Fibroblast of gingiva (primary cell): ENCODE measurements at places on chromosomes 11 and 22.

DNA sequence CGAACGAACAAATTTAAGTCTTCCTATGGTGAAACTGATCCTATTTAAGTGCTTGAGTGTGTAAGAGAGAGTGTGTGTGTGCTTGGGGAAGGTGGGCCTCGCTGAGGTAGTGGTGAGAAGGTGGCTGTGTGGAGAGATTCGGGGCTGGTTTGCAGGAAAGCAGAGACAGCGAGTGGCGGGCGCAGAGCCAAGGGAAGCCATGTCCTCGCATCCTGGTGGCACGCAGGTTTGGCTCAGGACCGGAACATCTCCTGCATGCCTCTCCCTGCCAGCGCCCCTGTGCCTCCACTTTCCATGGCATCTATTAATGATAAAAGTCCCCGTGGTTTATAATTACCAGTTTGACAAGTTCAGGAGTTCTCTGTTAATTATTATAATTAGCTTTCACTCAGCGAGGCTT is 383.1 kb upstream of the CADM1 start:
- DNase-seq, result no peak

GRCh38 chr22:29744902-29745301 is 21.9 kb downstream of the ZMAT5 start:
- peak; percentile 81 for DNase-seq

DNA sequence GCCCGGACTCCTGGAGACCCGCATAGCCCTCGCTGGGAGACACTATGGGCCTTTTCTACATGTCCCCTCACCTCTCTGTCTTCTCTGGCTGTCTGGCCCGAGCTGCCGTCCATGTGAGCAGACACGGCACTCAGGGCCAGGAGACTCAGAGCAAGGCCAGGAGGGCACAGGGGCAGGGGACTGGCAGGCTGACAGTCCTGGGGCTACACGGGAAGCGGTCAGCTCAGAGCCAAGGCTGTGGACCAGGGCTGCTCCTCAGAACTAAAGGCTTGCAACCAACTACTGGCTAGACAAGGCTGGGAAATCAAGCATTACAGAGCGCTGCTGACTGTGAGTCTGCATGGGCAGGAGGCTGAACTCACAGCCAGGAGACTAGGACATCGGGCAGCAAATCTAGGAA is 56.1 kb upstream of the CDON start:
- no peak for DNase-seq

DNA sequence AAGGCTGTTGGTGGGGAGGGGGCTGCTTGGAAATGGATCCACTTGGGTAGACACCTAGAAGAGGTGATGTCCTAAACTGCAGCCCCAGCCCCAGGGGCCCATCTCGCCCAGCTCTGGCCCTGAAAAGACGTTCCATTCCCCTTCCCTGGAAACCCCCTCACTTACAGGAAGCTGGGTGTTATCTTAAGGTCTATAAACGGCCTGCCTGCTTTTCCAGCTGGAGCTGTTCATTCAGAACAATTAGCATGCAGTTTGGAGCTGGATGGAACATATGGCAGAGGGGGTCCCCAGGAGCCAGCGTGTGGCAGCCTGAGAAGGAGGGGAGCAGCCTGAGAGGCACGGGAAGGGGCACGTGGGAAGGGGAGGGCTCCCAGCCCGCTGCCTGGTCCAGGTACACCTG is 139.6 kb downstream of the PKNOX2 start:
- DNase-seq, result no peak

DNA sequence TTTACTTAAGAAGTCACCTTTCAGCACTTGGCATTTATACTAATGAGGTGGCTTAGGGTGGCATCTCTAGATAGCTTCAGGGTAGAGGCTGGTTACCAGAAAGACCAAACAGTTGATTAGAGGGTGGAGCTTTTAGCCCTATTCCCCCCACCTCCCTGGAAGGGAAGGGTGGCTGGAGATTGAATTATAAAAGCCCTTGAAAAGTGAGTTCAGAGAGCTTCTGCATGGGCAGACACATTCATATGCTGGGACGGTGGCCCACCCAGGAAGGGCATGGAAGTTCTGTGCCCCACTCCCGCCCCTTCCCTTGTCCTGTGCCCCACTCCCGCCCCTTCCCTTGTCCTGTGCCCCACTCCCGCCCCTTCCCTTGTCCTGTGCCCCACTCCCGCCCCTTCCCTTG is 244.2 kb downstream of the DDX10 start:
- DNase-seq, result no peak

DNA sequence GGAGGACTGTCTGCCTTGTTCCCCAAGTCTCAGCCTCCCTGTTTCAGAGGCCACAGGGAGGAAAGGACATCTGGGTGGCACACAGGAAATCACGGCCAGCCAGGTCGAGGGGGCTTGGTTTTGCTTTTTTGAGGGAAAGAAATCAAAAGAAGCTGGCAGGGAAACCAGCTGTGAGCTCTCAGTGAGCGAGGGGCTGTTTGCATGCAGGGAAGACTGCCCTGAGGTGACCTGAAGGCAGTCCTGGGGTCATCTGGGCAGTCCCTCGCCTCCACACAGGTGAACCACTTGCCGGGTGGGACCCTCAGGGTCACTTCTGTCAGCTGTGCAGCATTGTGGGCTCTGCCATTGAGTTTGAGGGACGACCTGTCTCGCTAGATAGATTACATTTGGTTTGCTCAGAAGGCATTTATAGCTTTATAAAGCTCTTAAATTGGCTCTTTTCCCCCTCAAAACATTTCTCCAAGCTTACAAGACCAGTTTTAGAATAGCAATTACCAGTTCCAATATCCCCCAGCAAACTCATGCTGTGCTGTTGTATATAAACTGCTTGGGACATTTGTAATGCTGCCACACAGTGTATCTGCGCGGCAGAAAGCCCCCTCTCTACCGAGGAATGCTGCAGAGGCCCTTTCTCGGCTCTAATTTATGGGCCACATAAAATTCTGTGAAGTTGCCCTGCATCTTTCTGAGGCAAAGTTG is 28.3 kb downstream of the PKNOX2 start:
- no peak for DNase-seq

DNA sequence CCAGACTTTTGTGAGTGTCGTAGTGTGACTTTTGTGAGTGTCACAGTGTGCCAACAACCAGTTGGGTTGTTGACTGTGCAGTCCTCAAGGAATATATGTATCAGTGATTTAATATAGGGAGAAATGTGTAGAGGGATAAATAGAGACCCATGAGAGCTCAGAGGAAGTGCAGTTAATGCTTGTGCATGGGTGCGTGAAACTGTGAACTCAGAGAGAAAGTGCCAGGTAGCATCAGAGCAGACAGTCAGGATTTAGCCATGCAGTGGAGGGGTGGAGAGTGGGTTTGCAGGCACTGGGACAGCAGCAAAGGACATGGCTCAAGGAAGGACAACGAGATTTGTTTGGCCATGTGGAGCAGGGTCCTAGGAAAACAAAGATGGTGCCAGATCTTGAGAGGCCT is 33.6 kb downstream of the YWHAH start:
- DNase-seq, result no peak

- DNase-seq, result no peak
Observed at GRCh38 chr11:34351687-34352469, 5.9 kb downstream of the ABTB2 start.

- no peak for DNase-seq
Observed at GRCh38 chr22:21909871-21910270, 42.4 kb upstream of the MAPK1 start.

DNA sequence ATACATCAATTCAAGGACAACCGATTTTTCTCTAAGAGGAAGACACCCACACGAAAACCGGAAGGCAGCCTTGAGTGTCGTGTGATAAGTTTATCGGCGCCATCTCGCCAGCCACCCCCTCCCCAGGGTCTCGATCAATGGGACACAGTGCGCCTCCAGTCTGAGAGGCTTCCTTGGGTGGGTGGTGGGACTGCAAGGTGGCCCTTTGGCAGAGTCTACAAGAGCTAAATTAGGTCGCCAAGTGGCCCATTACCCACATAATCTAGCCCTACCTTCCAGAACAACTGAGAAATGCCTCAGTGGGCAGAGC is 64.0 kb downstream of the CD6 start:
- no peak for DNase-seq

DNA sequence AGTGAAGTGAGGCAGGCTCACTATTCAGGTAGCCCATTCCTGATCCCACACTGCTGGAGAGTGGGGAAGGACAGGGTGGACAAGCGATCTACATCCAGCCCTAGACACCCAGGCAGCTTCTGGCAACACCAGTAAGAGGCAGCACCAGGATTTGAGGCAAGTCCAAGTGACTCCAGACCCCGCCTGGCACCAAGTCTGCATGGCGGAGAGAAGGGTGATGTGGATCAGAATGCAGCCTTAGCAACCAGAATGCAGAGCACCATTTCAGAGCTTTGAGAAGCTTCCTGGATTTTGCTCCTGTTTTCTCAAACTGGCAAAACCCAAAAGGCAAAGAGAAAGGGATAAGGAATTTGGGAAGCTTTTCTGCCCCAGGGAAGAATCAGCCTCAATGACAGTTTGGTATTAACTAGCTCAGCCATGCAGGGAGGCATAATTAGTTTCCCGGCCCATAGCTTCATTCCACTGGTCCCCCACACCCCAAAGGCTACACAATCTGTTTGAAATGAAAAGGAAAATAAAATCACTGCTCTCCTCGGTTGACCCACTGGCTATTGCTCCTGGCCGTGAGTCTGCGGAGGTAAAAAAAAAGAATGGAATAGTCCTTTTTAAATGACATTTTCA is 17.3 kb downstream of the GALNT18 start:
- no peak for DNase-seq

DNA sequence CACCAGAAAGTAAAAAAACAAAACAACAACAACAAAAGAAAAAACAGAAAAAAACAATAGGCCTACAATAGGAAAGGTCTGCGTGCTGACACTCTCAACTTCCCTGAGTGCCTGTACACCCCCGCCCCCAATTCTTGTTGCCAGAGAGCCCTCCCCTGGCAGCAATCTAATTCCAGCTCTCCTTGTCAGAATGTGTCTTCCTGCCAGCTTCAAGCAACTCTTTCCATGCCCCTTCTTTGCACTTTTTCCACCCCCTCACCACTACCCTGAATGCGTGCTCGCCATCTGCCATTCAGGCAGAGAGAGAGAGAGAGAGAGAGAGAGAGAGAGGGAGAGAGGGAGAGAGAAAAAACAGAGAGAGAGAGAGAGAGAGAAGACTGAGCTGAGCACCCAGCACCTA is 245.0 kb downstream of the KIRREL3 start:
- no peak for DNase-seq

GRCh38 chr11:61923166-61924063 is 6.0 kb upstream of the RAB3IL1 start:
- peak; percentile 76 for DNase-seq

- DNase-seq, result no peak
Observed at GRCh38 chr22:31127181-31127772, 4.5 kb downstream of the INPP5J start.

DNA sequence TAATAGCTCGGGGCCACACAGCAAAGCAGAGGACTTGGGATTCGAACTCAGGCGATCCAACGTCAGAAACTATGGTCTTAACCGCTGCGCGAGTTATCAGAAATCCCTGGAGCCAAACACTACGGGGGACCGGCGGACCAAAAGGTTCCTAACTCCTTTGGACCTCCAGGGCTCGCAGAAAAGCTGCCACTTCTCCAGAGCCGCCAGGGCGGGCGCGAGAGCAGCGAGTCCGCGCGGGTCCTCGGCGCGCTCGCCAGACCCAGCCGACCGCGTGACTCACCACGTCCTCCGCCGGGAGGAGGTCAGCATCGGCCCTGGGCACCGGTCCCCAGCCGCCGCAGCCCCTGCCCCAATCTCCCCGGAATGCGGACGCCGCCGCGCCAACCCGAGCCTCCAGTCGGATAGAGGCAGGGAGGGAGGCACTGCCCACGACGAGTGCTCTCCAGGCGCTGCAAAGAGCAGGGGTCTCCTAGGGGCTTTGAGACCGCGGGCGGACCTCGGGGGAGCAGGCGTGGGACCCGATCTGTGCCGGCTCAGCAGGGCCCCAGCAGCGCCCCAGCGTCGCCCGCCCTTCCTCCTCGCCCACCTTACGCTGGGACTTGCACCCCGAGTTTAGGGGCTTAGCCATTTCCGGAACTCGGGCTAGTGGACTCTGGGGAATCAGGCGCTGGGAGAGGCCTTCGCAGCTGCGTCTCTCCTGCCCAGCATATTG is 6.2 kb upstream of the ALX4 start:
- no peak for DNase-seq

- DNase-seq, result no peak
Observed at GRCh38 chr11:67119585-67120391, 725 bp downstream of the KDM2A start.

- DNase-seq, result no peak
Observed at GRCh38 chr11:12674571-12674935, 332 bp downstream of the TEAD1 start.

DNA sequence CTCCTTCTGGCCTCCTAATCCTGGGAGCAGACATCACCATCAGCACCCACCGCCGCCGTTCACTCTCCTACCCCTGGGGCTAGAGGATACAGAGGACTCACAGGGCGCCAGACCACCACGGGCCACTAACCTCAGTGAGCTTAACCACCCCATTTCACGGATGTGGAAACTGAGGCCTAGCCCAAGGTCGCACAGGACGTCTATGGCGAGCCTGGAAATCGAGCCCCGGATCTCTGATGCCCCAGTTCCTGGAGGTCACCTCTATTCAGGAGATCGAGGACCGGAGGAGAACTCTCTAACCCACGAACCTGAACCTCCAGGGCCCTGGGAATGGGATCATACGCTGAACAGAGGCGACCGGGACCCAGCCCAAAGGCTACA is 349 bp downstream of the TIMM10 start:
- no peak for DNase-seq

- no peak for DNase-seq
Observed at GRCh38 chr11:88100151-88100550, 75.1 kb downstream of the RAB38 start.

DNA sequence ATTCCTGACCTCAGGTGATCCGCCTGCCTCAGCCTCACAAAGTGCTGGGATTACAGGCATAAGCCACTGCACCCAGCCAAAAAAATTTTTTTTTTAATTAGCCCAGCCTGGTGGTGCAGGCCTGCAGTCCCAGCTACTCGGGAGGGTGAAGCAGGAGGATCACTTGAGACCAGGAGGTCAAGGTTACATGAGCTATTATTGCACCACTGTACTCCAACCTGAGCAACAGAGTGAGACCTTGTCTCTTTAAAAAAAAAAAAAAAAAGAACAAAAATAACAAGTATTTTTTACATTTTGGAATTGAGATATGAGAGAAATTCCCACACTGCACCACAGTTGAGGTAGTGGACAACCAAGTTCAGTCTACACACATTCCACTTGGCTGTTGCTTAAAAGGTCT is 13.6 kb upstream of the L3MBTL2 start:
- DNase-seq, result no peak

GRCh38 chr11:129976328-129976727 is 26.3 kb downstream of the PRDM10 start:
- DNase-seq, result no peak

DNA sequence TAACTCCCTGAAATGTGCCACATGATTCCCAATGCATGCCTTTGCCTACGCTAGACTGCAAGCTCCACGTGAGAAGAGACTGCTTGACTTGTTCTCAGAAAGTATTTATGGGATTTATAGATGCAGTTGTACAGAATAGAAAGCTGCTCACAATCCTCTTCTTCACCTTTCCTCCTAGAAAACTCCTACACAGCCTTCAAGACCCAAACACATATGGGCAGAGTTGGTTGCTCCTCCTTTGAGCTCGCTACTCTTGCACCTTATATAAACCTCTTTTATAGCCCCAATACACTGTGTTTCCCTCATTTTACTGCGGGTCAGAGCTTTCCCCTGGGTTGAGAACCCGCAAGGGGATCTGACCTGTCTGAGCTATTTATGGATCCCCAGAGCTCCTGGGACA is 16.4 kb downstream of the C1QTNF6 start:
- no peak for DNase-seq
